ENCODE measurements at places on chromosomes 7 and 10. TPM values are rescaled to one million over a fixed set of nuclear protein-coding genes. Genes with fewer than 3 reads are reported as not detected.

Gene HMX2
- not detected for total RNA-seq

Gene GNGT1
- not detected for total RNA-seq

Gene LHPP
- 6.0 TPM for total RNA-seq

Gene PRSS37
- total RNA-seq: not detected

Gene GIMAP5
- not detected for total RNA-seq

Gene CCDC7
- total RNA-seq: 6.7 TPM

Gene RET
- 34.7 TPM for total RNA-seq

Gene LRRN3
- total RNA-seq: 6.3 TPM

Gene TNRC18
- 54.6 TPM for total RNA-seq

Gene CYP51A1
- 207 TPM for total RNA-seq

Gene SPDYE2B
- not detected for total RNA-seq

Gene NMT2
- total RNA-seq: 33.4 TPM

Gene VSTM2A
- 24.1 TPM for total RNA-seq

Gene DYNC1I1
- 11.0 TPM for total RNA-seq

Gene GDF2
- total RNA-seq: not detected

Gene NPFFR1
- not detected for total RNA-seq

Gene CFAP46
- 5.2 TPM for total RNA-seq

Gene COL13A1
- total RNA-seq: 8.5 TPM

Gene NYAP1
- 36.6 TPM for total RNA-seq

Gene TNS3
- 3.8 TPM for total RNA-seq

Gene FBXO24
- 0.49 TPM for total RNA-seq

Gene PON2
- 55.7 TPM for total RNA-seq

Gene UCMA
- total RNA-seq: not detected

Gene NANOS1
- 34.0 TPM for total RNA-seq

Gene CPXM2
- total RNA-seq: not detected

Gene TET1
- 31.6 TPM for total RNA-seq

Gene EIF4EBP2
- total RNA-seq: 130 TPM

Gene INTS1
- 108 TPM for total RNA-seq

Gene PCGF5
- 3.0 TPM for total RNA-seq

Gene CYP26C1
- 0.10 TPM for total RNA-seq

Gene NEBL
- total RNA-seq: 0.74 TPM

Gene C10orf67
- not detected for total RNA-seq

Gene DEPP1
- total RNA-seq: 13.6 TPM

Gene CFAP70
- total RNA-seq: 1.3 TPM

Gene SPDYE16
- 0.20 TPM for total RNA-seq

Gene CPA4
- not detected for total RNA-seq

Gene LGI1
- total RNA-seq: 174 TPM

Gene SLIT1
- 11.3 TPM for total RNA-seq
